GM13976 (cell line): ENCODE measurements at places on chromosomes 6 and 20.

DNA sequence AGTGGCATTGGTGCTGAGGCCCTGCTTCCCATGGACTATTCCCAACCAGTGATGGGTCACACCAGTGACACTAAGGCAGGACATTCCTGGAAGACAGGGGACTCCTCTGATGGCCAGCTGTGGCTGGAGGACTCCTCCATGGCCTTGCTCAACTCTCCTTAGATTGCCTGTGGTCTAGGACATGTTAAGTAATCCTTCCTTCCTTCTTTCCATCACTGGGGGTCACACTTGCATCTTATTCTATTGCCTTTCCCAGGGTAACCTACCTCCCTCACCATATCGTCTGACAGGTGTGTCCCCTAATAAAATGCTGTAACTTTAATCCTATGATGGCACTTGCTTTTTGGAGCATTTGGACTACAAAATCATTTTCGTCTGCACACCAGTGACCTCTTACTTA, 24.5 kb upstream of the HLA-A start:
- no peak for DNase-seq

DNA sequence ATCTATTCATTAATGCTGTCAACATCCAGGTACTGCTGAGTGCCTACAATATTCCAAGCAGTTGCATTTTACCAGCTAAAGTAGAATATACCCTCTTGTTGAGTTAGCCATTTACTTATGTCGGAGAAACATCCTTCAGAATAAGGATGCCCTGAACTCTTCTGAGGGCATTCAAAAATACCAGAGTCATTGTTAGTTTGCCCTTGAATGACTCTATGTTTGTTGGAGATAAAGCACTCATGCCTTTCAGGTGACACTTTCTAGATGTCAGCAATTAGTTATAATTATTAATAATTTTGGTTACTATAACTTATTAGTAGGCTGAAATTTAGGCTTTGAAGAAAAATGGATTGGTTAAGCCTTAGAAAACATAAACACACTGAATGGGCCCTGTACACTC, 286.2 kb upstream of the STXBP5 start:
- no peak for DNase-seq

DNA sequence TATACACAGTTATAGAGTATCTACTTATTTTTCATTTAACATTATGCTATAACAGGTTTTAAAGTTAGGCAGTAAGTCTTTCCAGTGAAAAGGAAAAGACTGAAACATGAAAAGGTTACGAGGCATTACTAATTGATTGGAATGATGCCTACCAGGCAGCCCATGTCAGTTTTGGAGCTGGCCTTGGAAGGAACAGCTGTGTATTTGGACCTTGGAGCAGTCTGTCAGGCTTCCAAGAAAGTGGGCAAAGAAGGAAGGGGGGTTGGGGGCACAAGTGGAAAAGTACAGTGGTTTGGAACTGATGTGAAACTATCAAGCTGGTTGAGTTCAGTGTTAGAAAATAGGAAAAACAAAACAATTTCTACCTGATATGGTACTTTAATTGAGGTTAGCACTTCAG, 41.7 kb downstream of the SLC16A10 start:
- DNase-seq = no peak

- DNase-seq = no peak
Observed at GRCh38 chr20:63517376-63518309, 2.9 kb upstream of the PPDPF start.

GRCh38 chr20:31894980-31895675, 24.7 kb downstream of the TTLL9 start:
- peak; percentile 85 for DNase-seq
